Endothelial cell (in vitro differentiated cells): ENCODE measurements at places on chromosomes 2 and 18. TPM values are rescaled to one million over a fixed set of nuclear protein-coding genes. Genes with fewer than 3 reads are reported as not detected.
A peak's percentile ranks its signal among the peaks of the same experiment; 100 is the strongest.

DNA sequence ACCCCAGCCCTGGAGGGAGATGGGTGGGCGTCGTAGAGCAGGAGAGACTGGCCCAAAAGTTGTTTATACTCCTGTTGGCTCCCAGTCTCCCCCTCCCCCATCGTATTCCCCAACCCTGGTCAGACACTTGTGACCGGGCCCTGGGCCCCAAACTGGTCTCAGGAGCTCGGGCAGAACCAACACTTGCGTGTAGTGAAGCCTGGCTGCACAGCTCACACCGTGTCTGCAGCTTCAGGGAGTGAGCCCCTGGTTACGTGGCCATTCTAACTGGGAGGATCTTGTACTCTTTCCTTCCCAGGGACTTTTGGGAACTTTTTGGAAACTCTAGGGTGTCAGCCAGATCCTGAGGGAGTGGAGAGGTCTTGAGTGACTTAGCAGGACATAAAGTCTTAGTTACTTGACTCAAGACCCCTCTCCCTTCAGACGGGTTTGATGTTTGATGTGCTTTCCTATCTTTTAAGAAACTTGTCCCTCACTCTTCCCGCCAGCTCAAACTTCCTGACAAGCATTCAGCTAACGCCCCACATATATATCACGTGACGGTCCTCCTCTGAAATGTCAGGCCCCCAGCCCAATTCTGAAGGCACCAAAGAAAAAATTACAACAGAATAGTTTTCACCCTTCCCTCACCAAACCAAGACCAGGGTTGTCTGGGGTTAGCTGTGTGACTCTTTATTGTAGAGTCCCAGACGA lies 2.3 kb downstream of the PKDCC start:
- no peak for DNase-seq
- peaks cover 19% of the 10 kb centered on the region for H3K27me3 ChIP-seq
- no peak overlapping the region for H3K27ac ChIP-seq
- peaks cover 15% of the 10 kb centered on the region for H3K4me1 ChIP-seq

GRCh38 chr2:181627545-181627944 lies 29.4 kb downstream of the CERKL start:
- no peaks in the 10 kb centered on the region for H3K4me1 ChIP-seq
- H3K36me3 ChIP-seq, result no peaks in the 10 kb centered on the region
- no peak for DNase-seq
- no peak overlapping the region for H3K27ac ChIP-seq
- no peak overlapping the region for H3K4me3 ChIP-seq

Gene KCNJ3
- total RNA-seq, result not detected

Gene AGXT
- not detected for total RNA-seq

DNA sequence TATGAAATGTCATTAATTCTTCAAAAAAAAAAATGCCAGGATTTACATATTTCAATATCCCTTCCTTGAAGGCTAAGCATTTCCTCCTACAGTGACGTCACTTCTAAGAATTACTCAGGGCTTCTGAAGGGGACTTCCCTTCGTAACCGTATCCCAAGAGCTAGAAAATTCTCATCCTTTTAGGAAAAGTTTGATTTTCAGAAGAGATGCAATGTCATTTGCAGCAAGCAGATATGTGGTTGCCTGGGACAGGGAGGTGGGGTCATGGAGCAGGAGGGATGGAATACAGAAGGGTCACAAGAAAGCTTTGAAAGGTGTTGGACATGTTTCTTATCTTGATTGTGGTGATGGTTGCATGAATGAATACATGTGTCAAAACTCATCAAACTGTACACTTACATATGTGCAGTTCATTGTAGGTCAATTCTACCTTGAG lies 97.0 kb upstream of the ATL2 start:
- H3K4me1 ChIP-seq, result peaks cover 3% of the 10 kb centered on the region
- H3K27me3 ChIP-seq, result peaks cover 5% of the 10 kb centered on the region
- H3K4me3 ChIP-seq, result no peak overlapping the region
- no peak for DNase-seq

- H3K36me3 ChIP-seq, result peaks cover 4% of the 10 kb centered on the region
- H3K27ac ChIP-seq, result no peak overlapping the region
Observed at GRCh38 chr2:239724851-239725550, 300.1 kb downstream of the NDUFA10 start.

GRCh38 chr2:215680605-215681598 lies 245.0 kb upstream of the FN1 start:
- DNase-seq, result no peak
- peaks cover 2% of the 10 kb centered on the region for H3K27me3 ChIP-seq
- no peaks in the 10 kb centered on the region for H3K36me3 ChIP-seq

- H3K36me3 ChIP-seq, result no peaks in the 10 kb centered on the region
- H3K27me3 ChIP-seq, result peaks cover 5% of the 10 kb centered on the region
- peak overlapping the region; percentile 29 for H3K4me3 ChIP-seq
- peaks cover 47% of the 10 kb centered on the region for H3K4me1 ChIP-seq
- DNase-seq, result no peak
- H3K27ac ChIP-seq, result peak overlapping the region; percentile 82
Observed at GRCh38 chr2:136014411-136014810, 29.0 kb upstream of the DARS1 start.

GRCh38 chr18:25568986-25569385 lies 217.0 kb upstream of the ZNF521 start:
- DNase-seq, result no peak
- H3K36me3 ChIP-seq, result no peaks in the 10 kb centered on the region
- no peak overlapping the region for H3K4me3 ChIP-seq
- no peaks in the 10 kb centered on the region for H3K4me1 ChIP-seq
- H3K27ac ChIP-seq, result no peak overlapping the region

DNA sequence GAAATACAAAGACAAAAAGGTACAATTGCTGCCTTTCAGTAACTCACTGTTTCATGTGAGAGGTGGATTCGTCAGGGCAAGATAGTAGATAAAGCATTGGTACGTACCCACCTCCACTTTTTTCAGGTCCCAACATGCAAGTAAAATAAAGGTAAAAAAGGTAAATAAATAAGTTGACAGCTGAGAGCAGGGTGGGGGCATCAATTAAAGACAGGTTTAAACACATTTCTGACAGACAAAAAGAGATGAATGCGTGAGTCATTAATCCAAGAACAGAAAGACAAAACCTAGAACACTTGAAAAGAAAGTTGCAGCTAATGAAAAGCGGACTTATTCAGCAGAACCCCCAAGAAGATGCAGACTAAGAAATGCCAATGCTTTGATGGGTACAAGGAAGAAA lies 979.6 kb upstream of the CDH2 start:
- H3K27me3 ChIP-seq, result peaks cover 5% of the 10 kb centered on the region
- no peak overlapping the region for H3K4me3 ChIP-seq
- no peaks in the 10 kb centered on the region for H3K36me3 ChIP-seq
- H3K4me1 ChIP-seq, result peaks cover 6% of the 10 kb centered on the region

- DNase-seq, result no peak
- H3K27ac ChIP-seq, result no peak overlapping the region
- H3K4me3 ChIP-seq, result no peak overlapping the region
- peaks cover 5% of the 10 kb centered on the region for H3K27me3 ChIP-seq
- H3K4me1 ChIP-seq, result no peaks in the 10 kb centered on the region
- no peaks in the 10 kb centered on the region for H3K36me3 ChIP-seq
Observed at GRCh38 chr18:13834496-13835015, 10.6 kb downstream of the MC5R start.

Gene ARID5A
- 16.4 TPM for total RNA-seq

Gene ALPP
- total RNA-seq, result not detected

GRCh38 chr2:60410456-60411146 lies 142.9 kb downstream of the BCL11A start:
- no peak overlapping the region for H3K4me3 ChIP-seq
- no peaks in the 10 kb centered on the region for H3K4me1 ChIP-seq
- no peak overlapping the region for H3K27ac ChIP-seq
- no peak for DNase-seq
- peaks cover 8% of the 10 kb centered on the region for H3K27me3 ChIP-seq

- no peak overlapping the region for H3K27ac ChIP-seq
- no peak overlapping the region for H3K4me3 ChIP-seq
- H3K36me3 ChIP-seq, result no peaks in the 10 kb centered on the region
- no peaks in the 10 kb centered on the region for H3K27me3 ChIP-seq
- no peak for DNase-seq
Observed at GRCh38 chr2:207176247-207176646, 10.5 kb upstream of the KLF7 start.

Gene NTSR2
- not detected for total RNA-seq

Gene CNTNAP5
- 5.0 TPM for total RNA-seq

GRCh38 chr2:30527859-30528258 lies 80.8 kb downstream of the LCLAT1 start:
- no peaks in the 10 kb centered on the region for H3K27me3 ChIP-seq
- DNase-seq, result no peak
- no peaks in the 10 kb centered on the region for H3K36me3 ChIP-seq

Gene INPP4A
- 26.8 TPM for total RNA-seq

DNA sequence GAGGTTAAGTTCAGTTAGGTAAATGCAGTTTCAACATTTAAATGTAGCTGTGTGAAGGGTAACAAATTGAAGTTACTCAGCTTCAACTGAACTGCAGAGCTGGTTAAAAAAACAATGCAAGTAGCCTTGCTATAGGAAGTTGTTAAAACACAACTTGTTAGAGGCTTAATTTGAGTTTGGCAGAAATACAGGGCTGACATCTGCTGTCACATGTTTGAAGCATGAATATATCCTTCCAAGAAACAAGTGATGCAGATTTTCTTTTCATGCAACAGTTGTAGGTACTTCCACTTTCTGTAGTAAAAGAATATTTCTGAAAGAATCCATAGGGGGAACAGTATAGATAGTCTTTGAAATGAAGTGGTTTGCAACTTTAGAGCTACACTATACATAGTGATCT lies 208.7 kb upstream of the RASGRP3 start:
- H3K27me3 ChIP-seq, result peaks cover 2% of the 10 kb centered on the region
- DNase-seq, result no peak
- peaks cover 57% of the 10 kb centered on the region for H3K36me3 ChIP-seq
- no peak overlapping the region for H3K4me3 ChIP-seq
- H3K4me1 ChIP-seq, result peaks cover 4% of the 10 kb centered on the region

DNA sequence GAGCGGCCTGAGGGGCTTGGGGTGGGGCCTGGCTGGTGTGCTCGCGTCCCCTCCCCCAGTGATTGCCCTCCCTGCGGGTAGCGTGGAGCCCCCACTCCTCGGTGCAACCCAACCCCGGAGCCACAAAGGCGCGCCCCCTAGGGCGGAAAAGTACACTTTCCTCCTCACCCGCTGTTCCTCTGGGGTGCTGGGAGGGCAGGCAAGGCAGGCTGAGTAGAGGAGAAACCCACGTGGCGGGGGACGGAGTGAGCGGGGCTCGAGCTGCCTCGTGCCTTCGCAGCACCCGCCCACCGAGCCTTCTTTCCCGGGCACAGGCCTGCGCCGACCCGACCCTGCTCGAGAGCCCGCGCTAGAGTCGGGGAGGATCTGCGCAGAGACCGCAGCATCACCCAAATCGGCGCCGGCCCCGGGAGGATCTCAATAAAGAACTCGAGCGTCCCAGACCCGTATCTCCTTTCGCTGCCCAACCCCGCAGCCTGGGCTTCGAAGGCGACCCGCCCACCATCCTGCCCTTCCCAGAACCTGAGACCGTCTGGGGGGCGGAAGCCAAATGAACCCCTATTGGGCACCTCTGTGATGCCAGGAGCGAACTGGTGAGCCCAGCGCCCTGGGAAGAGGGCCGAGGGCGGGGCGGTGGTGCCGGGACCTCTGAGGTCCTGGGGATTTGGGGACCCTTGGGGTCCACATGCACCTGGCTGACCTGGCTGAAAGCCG lies 1.5 kb downstream of the UCN start:
- H3K4me1 ChIP-seq, result peaks cover 3% of the 10 kb centered on the region
- H3K4me3 ChIP-seq, result no peak overlapping the region
- H3K36me3 ChIP-seq, result peaks cover 11% of the 10 kb centered on the region
- H3K27me3 ChIP-seq, result peaks cover 26% of the 10 kb centered on the region

Gene CMPK2
- 0.49 TPM for total RNA-seq
